NCI-H1092 (cell line): ENCODE measurements at places on chromosomes 5 and 9.

GRCh38 chr9:110601098-110601497, 21.6 kb upstream of the SVEP1 start:
- DNase-seq, result no peak

GRCh38 chr5:124746916-124747790, 714 bp upstream of the ZNF608 start:
- DNase-seq, result peak; percentile 76

DNA sequence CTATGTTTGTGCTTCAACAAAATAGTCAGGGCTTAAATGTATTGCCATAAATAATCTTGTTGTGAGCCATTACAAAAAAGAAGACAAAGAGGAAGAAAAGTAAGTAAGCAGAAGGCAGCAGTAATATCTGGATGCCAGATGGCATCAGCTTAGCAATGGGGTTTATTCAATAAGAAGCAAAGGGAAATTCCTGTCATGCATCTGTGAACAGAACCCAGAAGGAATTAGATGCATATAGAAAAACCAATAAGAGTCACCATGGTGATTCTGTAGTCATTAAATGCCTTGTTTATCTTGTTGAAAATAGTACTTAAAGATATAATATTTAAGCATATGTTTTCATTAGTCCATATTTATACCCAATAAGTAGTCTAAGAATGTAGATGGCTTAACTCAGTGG, 216.0 kb downstream of the ADAMTSL1 start:
- DNase-seq, result no peak

DNA sequence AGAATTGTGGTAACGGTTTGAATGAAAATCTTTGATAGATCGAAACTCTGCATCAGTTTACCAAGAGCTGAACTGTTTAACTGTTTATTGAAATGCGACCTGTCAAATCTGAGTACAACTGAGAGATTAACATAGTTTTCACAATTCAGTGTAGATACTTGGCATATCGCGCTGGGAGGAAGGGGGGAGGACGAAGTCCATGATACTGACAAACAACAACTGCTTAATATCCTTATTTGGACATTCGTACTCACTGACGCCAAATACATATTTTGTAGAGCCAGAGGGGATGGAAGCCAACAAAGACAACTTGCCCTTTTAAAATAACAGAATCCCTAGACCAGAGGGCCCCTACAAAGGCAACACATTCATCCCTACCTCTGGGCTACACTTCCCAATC, 93.2 kb downstream of the GLIS3 start:
- no peak for DNase-seq

- no peak for DNase-seq
Observed at GRCh38 chr9:35518981-35519679, 29.2 kb downstream of the RUSC2 start.

GRCh38 chr5:94847019-94847418, 228.6 kb downstream of the SLF1 start:
- no peak for DNase-seq

DNA sequence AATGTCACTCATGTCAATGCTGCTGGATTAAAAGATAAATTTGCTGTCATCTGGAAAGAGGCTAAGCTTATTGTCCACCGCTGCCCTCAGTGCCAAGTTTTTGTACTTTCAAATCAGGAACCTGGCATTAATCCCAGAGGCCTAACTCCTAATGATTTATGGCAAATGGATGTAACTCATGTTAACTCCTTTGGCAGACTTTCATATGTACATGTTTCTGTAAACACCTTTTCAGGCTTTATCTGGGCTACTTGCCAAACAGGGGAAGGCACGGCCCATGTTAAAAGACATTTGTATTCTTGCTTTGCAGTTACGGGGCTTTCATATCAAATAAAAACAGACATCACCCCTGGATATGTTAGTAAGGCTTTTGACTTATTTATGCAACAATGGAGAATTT, 608.0 kb upstream of the ACO1 start:
- peak; percentile 95 for DNase-seq

GRCh38 chr5:39577529-39577928, 152.7 kb upstream of the DAB2 start:
- no peak for DNase-seq

DNA sequence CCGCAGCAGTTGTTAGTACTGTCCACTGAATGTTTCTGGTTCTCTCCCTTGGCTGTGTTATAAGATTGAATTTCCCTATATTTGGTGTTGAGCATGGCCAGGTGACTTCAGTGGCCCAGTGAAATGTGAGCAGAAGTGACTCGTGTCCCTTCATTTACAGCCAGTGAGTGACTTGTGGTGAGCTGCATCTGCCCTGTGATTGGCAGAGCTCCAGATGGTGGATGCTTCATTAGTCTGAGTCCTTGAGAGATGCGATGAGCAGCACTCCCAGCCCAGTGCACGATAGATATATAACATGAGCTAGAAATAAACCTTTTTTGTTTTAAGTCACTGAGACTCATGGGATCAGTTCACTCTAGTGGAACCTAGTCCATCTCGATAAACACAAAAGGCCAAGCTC, 19.3 kb downstream of the PCSK5 start:
- DNase-seq, result peak; percentile 16

GRCh38 chr5:169325273-169325672, 24.3 kb upstream of the SLIT3 start:
- DNase-seq, result no peak

DNA sequence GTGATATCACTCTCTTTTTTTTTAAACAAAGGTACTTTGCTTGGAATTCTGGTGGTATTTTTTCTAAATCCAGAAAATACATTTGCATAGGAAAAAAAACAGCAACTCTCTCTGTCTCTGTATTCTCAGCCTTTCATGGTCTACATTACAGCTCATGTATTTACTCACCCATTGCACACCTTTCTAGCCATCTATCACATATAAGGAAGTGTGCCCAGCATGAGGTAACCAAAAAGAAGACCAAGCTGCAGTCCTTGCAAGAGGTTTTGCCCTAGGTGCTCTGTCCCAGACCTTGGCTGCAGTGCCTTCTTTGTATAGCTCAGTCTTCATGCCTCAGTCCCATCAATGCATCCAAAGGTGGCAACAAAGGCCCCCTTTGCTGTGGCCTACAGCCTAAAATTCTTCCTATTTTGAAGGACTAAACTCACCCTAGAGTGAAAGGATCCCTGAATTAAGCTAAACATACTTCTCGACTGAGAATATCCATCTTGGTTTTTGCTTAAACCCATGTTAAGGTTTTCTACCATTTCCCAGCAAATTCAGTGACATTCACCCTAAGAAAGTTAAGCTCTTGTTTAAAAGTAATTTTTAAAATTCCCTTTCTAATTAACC, 446.4 kb downstream of the KIF4B start:
- no peak for DNase-seq

GRCh38 chr5:91373600-91373999, 9.5 kb downstream of the ARRDC3 start:
- no peak for DNase-seq

DNA sequence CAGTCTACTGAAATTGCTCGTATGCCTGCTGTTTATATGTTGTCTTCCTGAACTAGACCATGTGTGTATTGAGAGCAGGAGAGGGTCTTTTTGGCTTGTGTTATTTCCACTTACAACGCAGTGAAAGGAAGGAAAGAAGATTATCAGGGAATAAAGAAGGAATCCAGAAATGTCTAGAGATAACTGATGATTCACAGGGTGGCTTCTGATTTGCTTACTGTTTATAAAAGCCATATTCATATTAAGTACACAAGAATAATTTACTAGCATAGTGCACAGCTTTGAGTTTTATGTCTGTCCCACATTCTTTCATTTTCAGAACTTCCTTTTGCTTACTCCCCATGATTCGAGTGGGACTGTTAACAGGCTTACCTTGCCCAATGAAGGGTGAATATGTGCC, 72.1 kb downstream of the PRLR start:
- DNase-seq, result no peak

DNA sequence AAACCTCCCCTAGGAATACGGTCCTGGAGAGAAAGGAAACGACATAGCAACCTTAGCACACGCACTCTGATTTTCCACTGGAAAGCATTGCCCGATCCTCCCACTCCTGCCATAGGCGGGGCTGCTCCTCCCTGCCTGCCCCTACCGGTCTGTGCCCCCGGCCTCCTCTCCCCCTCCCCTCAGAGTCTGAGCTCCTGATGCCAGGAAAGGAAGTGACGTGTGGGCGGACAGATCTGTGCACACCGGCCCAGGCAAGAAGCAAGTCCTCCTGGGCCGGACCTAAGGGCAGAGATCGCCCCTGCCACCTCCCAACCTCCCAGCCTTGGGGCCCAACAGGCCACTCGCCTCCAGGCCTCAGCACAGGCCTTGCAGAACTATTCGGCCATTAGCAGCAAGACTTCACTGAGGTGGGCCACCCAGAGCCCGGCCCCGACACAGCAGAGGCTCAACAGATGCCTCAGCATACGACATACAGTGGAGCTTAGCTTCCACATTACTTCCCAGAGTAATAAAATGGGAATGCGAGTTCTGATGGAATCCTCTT, 7.2 kb downstream of the NINJ1 start:
- no peak for DNase-seq

DNA sequence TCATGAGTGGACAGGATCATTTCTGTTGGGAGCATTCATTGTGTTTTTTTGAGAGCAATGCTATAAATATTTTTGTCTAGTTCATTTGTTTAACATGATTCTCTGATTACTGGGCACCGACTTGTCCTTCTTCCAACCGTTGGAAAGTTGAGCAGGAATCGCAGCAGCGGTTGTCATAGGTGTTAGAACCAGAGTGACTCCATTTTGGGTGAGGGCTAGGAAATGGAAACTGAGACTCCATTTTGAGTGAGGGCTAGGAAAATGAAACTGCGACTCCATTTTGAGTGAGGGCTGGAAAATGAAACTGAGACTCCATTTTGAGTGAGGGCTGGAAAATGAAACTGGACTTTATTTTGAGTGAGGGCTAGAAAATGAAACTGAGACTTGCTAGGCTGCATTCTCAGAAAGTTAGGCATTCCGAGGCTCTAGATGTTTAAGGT, 100.6 kb downstream of the ICE1 start:
- no peak for DNase-seq

DNA sequence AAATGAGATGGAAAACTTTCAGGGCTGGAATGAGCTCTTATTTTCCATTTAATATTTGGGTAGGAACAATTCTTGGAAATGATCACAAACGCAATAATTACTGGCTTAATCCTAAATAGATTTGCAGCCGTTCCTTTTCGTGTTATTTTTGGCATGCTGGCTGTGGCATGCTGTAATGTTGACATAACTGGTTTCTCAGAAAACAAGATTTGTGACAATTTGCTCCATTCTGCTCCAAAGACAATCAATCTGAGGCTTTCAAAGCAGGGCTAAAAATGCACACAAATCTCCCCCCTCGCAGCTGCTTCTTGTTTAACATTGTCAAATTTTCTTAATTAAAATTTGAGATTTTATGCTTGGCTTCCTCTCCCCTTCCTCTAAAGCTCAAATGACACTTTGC, 151.2 kb downstream of the TTC39B start:
- DNase-seq, result no peak

DNA sequence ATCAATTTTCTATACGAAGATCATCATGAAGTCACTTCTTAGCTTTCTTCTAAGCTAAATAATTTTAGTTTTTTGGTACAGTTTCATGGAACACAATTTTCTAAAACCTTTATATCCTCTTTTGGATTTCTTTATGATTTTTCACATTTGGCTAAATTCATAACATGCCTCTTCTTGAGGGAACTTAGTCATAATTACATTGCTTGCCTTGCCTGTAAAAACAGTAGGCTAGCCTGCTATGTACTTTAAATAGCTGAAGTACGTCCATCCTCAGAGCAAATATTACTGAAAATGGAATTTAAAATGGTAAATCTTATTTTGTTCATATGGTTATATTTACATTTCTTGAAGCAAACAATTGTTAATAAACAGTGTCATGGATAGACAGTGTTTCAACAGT, 225.0 kb downstream of the VPS13A start:
- DNase-seq, result no peak

DNA sequence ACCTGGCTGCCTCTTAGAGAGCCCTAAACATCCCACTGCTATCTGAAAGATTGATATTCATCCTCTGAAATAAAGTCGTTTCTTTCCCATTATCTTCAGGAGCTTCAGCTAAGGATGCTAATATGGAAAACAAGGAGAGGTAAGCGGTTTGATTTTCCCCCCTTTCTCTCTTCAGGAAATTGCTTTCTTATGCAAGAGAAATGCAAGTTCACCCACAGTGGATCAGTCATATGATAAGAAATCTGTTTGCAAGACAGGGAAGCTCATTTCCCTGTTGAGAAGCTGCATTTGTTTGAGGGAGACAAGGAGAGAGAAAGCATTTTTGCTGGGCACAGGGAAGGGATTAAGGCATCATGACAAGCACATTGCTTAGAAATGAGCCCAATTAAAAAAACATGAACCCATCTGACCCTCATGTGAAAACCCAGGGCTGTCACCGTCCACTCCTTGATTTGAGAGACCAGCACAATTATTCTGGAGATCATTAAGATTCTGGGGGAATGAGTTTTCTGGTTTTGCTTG, 53.7 kb upstream of the BOD1 start:
- no peak for DNase-seq

GRCh38 chr5:134825212-134825611, 20.6 kb upstream of the C5orf24 start:
- DNase-seq, result no peak

DNA sequence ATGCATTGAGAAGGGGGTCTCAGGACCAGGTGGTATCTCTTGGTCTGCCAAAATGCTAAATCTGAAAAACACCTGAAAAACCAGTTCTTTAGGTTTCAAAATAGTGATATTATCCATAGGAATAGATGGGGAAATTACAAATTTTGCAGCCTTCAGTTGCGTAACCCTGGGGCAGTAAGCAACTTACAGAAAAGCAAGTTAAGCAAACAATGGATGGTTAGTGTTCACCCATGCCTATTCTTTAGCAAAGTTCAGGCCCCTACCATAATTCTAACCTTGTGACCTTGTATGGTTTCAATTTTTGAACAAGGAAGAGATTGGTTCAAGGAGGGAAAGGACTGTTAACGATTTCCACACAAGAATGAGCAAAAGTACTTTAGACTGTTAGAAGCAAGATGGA, 24.5 kb downstream of the GLRX start:
- no peak for DNase-seq

- no peak for DNase-seq
Observed at GRCh38 chr5:40733879-40734563, 21.7 kb downstream of the TTC33 start.

DNA sequence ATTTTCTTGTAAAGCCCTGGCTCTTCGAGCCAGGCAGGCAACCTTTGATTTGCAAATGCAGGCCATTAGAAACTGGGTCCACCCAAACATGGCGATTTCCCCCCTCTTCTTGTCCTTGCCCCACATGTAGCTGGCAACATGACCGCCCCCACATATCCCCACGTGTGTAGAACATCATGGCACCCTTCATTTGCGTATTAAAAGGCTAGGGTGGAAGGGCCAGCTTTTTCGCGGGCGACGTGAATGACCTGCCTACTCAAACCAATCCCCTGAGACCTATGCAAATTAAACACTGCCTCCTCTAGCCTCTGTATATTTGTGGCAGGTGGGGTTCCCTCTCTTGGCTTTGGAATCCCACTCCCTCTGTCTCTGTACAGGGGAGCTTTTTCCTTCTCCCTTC, 107.0 kb upstream of the CLINT1 start:
- no peak for DNase-seq
